ENCODE measurements at places on chromosomes 5 and 9.
A peak's percentile ranks its signal among the peaks of the same experiment; 100 is the strongest.

DNA sequence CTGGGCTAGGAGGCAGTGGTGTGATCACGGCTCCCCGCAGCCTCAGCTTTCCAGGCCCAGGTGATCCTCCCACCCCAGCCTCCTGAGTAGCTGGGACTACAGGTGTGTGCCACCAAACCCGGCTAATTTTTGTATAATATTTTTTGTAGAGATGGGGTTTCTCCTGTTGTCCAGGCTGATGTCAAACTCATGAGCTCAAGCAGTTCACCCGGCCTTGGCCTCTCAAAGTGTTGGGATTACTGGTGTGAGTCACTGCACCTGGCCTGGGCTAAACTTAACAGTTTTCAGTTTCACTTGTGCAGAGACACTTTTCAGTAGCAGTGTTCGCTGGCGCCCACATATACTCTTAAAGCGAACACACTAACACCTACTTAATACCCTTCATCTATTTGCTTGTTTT lies 205.6 kb upstream of the ZNF608 start:
- peak; percentile 63 for DNase-seq

DNA sequence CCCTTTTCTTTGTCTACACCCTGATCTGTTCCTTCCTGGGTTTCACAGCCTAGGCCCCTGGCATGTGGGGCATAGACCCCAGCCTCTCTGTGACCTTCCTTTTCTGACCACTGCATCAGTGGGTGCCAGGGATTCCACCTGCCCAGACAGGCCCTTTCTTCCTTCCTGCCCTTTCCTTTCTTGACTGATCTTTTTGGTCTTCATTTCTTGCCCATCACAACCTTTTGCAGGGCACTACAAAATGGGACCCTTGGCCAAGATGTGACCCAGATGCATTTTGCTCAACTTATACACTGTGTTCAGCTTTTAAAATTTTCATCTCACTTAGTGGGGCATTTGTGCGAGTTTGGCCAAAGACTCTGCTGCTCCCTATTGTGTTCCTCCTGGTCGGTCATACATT lies 73.2 kb upstream of the TNFAIP8 start:
- DNase-seq: no peak

DNA sequence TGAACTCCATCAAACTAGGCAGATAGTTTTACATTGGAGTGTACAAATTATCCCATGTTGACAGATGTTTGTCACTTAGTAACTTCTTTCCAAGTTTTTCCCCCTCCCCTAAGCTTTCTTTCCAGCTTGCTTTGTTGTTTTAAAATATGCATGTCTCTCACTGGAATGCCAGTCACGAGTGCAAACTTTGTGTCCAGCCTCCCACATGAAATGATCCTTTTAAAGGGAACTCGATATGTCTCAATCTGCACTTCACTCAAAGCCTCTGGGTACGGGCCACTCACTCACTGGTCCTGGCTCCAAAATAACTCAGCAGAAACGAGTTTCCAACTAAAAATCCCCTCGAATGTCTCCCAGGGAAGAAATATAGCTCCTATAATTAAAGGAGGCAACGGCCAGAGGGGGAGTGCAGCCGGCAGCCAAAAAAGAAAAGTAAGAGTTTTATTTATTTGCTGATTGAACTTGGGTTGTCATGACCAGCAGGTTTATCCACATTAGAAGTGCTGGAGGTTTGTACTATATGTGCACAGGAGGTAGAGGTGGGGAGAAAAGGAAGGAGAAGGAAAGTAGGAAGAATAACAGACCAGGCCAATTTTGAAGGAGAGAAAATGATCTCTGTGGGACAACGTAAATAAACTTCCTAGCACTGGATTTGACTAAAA lies 17.5 kb downstream of the NR2F1 start:
- peak; percentile 35 for DNase-seq

- DNase-seq: no peak
These were observed 44.7 kb downstream of the TRIP13 start for GRCh38 chr5:937151-937924.

DNA sequence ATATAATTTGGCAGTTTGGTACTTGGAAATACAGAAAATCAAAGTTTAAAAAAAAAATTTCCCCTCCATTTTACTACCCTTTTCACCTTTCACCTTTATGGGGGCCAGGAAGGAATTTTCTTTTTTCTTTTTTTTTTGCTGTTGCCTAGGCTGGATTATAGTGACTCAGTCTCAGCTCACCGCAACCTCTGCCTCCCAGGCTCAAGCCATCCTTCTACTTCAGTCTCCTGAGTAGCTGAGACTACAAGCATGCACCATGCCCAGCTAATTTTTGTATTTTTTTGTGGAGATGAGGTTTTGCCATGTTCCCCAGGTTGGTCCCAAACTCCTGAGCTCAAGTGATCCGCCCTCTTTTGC lies 9.1 kb downstream of the CHMP5 start:
- no peak for DNase-seq

GRCh38 chr5:142134331-142135010 lies 25.9 kb downstream of the NDFIP1 start:
- no peak for DNase-seq

DNA sequence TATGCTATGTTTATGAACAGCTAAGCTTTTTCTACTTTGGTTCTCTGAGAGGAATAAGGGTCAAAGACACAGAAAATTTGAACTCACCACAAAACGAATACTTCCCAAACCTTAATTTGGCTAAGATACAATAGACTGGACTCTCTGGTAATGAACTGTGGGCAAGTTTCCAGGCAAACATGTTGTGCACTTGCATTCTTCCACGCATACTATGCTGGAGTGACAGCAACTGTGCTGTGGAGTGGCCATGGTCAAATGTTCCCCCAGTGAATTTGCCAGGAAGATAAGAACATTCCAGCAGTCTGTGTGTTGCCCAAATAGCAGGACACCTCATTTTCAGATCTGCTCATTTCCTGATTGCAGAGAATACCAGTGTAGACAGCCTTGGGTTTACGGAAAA lies 275.3 kb upstream of the IL12B start:
- no peak for DNase-seq

GRCh38 chr5:39624890-39625289 lies 200.1 kb upstream of the DAB2 start:
- DNase-seq: peak; percentile 25

GRCh38 chr5:15717001-15717400 lies 217.0 kb downstream of the FBXL7 start:
- DNase-seq: no peak

- DNase-seq: no peak
These were observed 169.0 kb downstream of the DOCK2 start for GRCh38 chr5:169805937-169806700.

DNA sequence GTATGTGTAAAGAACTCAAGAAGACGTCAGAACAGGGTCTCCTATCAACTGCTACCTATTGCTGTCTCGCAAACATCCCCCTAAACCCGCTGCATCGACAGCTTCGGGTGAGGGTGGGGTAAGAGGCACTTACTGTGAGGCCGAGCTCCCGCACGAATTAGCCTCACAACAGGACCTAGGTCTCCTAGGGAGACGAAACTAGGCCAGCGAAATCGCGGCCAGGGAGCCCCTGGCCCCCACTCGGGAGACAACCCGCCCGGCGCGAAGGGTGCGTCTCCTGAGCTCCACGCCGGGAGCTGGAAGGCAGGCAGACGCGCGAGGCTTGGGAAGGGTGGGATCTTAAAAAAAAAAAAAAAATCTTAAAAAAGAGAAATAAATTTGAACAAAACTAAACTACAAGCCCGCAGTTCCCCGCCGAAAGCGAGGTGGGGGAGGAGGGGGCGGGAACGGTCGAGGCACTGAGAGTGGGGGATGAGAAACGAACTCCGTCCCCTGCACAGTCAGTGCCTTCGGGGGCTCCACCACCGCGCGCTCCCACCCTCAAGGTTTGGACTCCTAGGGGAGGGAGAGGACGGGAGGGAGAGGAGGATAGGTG lies 33.0 kb upstream of the NFIB start:
- DNase-seq: no peak

DNA sequence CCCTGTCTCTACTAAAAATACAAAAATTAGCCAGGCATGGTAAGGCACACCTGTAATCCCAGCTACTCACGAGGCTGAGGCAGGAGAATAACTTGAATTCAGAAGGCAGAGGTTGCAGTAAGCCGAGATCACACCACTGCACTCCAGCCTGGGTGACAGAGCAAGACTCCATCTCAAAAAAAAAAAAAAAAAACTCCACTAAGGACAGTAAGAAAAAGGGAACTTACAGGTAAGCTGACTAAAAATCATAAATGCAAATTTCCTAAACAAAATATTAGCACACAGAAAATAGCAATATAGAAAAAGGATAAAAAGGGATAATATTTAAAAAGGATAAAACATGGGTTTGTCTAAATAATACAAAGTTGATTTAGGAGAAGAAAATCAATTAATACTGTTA lies 27.9 kb upstream of the HNRNPA0 start:
- no peak for DNase-seq

DNA sequence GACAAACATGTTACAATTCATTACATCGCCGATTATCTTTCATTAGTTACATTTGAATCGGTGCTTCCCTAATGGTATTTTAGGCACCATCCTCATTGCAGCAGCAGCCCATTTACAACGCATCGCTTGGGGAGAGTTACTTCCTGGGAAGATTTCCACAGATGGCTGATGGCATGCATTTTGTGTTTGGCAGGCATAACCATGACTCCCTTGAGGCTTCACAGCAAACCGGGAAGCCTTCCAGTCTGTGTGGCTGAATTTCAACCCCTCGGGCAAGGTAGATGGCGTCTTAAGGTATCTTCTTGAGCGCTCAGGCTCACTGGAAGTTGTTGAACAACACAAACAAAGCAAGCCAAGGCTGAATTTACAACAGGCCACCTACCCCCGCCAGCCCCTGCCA lies 1.6 kb upstream of the DNAH5 start:
- DNase-seq: no peak

- no peak for DNase-seq
These were observed 55.9 kb upstream of the HAPLN1 start for GRCh38 chr5:83776437-83777031.

GRCh38 chr9:107918749-107919148 lies 429.2 kb upstream of the KLF4 start:
- DNase-seq: no peak

GRCh38 chr5:54671111-54671531 lies 153.6 kb downstream of the SNX18 start:
- peak; percentile 71 for DNase-seq

DNA sequence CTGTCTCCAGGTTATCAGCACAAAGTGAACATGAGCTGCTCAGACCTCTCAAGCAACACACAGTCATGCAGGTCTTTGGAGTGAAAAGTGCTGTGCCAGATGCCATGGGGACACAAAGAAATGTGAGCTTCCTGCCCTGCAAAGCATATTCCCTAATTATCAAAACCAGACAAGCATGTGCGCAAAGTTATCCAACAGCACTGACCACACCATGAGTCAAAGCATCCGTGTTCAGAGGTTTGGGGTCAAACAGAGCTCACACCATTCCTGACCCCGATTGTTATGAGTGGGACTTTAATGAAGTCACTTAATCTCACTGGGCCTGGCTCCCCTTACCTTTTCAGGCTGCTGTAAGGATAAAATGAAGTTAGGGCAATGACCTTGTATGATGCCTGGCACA lies 138.5 kb downstream of the SLIT3 start:
- DNase-seq: no peak

GRCh38 chr5:151449839-151450238 lies 2.4 kb downstream of the SLC36A1 start:
- DNase-seq: no peak
